ENCODE measurements at places on chromosomes 16 and 17.

DNA sequence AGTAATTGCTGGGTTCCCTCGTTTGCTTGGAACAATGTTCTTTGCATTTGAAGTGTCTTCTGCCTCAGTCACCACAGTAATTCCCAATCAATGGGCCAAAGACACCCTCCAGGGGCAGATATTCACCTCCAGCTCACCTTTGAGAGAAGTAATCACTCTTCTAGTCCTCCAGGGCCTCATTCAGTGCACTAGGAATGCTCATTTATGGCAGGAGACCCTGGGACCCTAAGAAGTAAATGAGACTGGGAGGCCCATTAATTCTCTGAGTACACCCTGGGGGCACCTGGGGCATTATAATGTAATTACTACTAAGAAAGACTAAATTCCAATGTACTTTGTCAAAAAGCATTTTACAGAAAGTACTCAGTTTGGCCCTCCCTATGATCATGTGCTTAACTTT lies 158.2 kb upstream of the XYLT1 start:
- no peak for DNase-seq

- DNase-seq = no peak
These were observed 5.0 kb downstream of the JUP start for GRCh38 chr17:41781404-41782110.

- no peak for DNase-seq
These were observed 4.8 kb downstream of the ATP1B2 start for GRCh38 chr17:7655541-7655840.

GRCh38 chr17:40181205-40181604 lies 3.9 kb downstream of the RAPGEFL1 start:
- DNase-seq = no peak

- DNase-seq = no peak
These were observed 17.5 kb downstream of the MAP3K14 start for GRCh38 chr17:45299361-45299760.

GRCh38 chr17:32152130-32152529 lies 9.8 kb downstream of the RHOT1 start:
- no peak for DNase-seq

DNA sequence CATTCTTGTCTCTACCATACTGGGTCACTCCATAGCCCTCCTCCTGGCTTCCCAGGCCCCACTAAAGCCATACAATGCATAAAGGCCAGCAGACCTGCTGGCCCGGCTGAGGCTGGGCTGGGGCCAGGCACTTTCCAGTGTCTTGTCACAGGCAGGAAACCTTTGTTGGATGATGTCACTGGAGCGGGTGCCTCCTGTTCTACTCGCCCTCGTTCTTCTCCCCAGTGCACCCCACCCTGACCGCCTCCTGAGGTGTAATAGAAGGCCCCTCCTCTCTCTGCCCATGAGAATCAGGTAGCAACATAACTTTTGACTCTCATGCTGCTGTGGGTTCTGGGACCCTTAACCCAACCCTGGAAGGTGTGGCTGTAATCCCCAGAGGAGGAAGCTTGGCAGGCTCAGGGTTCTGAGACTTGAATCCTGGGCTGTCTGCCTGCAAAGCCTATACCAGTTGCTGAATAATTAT lies 54.2 kb upstream of the IL34 start:
- DNase-seq = no peak

DNA sequence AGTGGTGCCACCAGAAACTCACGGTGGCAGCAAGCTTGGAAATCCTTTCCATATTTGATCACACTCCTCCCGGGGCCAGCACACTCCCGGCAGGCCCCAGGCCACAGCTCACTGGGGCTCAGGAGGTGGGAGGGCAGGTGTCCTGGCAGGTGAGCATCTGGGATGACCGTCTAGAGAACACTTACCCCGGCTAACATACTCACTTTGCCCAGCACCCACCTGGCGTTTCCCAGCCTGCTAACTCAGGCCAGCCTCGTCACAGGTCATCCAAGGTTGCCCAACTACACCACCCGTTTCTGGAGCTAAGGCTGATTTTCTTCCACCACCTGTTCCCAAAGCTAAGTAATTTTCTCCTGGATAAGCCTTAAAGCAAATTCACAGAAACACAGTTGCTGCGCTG lies 24.9 kb downstream of the FBXO31 start:
- no peak for DNase-seq

DNA sequence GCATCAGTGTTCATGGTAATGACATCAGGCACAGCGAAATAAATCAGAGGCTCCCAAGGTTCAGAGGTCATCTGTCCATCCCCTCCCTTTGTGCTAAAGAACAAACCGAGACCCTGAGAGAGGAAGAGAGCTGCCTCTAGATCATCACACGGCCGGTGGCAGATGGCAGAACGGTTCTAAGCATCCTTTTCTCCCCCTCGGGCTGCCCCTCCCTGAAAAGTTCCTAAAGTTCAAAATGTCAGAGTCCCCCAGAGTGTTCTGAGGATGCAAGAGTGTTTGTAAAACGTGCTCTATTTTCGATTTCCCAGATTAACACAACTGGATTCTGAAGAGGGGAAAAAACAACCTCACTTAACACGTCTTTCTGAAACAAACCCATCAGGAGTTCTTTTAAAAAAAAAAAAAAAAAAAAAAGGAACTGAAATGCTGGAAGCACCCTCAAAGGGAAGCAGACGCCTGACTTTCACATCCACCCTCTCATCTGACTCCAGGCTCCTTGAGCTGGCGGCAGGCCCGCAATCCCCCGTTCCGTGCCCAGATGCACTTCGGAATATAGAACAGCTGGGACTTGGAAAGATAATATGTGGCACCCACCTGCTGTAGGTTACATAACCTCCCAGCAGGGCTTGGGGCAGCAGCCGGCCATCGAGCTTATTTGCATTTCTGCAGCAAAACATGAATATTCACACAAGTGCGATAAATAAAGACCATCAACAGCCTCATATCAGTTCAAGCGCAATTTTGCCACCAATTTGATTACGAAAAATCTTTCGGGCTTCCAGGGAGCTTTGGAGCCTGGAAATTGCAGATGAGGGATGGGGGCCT lies 115.5 kb upstream of the SMURF2 start:
- DNase-seq = no peak

DNA sequence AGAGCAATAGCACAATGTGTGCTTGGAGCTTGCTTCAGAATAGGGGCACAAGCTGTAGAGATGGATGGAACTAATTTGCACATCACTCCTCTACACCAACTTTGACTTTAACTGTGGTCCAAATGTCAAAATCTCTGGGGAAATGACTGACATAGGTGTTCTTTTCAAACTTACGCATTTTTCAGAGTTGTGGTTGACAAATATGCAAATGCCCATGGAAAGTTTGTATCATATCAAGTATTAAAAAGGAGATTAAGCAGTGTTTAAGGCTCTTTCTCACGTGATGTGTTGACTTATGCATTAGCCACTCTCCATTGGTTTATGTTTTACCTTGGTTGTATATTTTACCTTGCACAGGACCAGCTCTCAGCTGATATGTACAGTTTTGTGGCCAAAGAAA lies 77.1 kb downstream of the ELAC2 start:
- DNase-seq = no peak

GRCh38 chr17:7589891-7590691 lies at the start of gene SOX15:
TSS of gene SOX15 (minus strand) at chr17:7590094. CDS start at chr17:7589676, 418 bp downstream.
- DNase-seq = no peak

DNA sequence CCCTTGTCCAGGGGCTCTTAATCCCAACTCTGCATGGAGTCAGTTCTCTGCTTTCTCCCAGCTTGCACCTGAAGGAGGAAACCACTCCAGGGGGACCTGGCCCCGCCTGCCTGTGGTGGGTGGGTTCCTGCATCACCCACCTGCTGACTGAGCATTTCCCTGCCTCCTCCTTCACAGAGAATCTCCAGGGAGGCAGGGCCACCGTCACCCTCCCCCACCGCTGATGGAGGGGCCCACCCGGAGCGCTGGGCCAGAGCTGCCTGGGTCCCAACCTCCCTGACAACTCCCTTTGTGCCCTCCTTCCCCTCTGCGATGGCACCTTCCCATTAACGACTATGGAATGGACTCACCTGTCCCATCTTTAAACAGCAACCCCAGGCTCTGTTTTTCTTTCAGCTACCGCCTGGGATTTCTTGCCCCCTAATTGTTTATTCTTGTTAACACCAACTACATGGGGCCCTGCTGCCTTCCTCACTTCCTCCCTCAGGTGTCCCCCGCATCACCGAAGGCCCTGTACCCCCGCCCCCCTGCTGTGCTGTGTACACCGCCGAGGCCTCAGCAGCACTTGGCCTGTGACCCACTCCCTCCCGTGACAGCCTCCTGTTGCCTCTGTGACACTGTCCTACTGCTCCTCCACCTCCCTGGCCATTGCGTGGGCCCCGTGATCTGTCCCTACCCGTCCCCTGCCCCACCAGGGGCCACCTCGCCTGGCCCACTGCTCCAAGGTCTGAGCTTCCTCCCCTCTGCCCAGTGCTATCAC lies 842 bp upstream of the TEDC2 start:
- DNase-seq = no peak

GRCh38 chr17:19747159-19747719 lies 859 bp downstream of the ALDH3A1 start:
- no peak for DNase-seq

GRCh38 chr16:20147091-20147490 lies 73.4 kb upstream of the GPR139 start:
- DNase-seq = no peak

DNA sequence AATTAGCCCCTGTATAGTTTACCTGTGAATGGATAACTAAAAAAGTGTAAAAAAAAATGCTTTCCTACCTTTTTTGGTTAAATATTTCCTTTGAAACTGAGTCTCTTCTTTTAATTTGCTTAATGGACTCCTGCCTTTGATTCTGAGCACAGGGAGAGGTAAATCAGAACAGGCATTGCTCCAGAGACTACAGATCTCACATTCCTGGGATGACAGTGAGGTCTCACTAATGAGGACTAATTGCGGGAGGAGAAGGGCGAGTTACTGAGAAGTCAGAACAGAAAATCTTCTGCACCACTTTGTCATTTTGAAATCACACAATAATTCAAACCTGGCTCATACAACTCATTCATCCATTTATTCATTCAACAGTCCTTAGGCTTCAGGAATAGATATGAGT lies 437.0 kb upstream of the ASIC2 start:
- DNase-seq = no peak

GRCh38 chr17:78939615-78940014 lies 14.4 kb upstream of the TIMP2 start:
- peak; percentile 50 for DNase-seq

GRCh38 chr17:7477392-7478275 lies 1.8 kb downstream of the ZBTB4 start:
- DNase-seq = peak; percentile 83

DNA sequence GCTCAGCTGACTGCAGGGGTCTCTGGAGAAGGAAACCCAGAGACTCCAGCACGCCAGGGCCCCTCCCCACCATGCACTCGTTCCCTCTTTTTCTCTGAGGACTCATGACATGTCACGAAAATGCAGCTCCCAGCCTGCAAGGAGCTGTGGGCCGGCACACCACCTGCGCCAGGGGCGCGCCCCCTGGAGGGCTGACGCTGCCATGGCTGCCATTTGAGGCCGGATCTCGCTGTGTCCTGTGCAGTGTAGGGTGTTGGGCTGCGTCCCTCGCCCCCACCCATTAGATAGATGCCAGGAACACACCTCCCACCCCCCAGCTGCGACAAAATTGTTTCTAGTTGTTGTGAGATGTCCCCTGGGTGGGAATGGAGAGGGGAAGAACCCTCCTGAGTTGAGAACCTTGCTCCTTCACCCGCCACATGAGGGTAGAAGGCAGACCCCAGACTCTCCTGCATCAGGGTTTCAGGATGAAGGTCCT lies 8.2 kb downstream of the SYNGR2 start:
- DNase-seq = peak; percentile 45

- DNase-seq = no peak
These were observed 30.2 kb downstream of the ENDOV start for GRCh38 chr17:80445007-80445725.

GRCh38 chr17:6365200-6365943 lies 69.5 kb downstream of the AIPL1 start:
- no peak for DNase-seq

DNA sequence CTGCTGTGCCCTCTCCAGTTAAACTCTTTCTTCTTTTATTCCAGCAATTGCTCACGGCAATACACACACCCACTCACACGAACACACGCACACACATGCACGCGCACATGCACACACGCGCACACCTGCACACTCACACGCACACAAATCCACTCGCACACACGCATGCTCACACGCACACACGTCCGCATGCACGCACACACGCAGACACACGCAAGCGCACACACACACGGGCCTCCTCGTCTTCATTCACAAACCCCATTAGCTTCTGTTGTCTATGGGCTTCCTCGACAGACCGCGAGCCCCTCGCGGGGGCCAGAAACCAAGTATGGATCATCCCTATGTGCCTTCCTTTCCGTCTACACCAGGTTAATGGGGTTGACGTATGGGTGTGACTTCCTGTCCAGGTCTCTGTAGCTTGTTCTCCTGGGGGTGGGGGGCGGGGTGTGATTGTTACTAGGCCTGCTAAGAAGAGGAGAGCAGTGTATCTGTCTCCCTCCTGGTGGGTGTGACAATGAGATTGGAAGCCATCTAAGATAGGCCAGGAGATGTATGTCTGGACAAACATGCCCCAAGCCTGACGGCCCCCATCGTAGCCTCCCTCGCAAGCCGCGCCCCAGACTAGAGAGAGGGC lies 670 bp upstream of the CTF1 start:
- no peak for DNase-seq

GRCh38 chr16:88430524-88431446 lies 22.3 kb upstream of the ZFPM1 start:
- DNase-seq = peak; percentile 22

GRCh38 chr16:54511222-54511731 lies 224.7 kb upstream of the IRX3 start:
- peak; percentile 96 for DNase-seq

DNA sequence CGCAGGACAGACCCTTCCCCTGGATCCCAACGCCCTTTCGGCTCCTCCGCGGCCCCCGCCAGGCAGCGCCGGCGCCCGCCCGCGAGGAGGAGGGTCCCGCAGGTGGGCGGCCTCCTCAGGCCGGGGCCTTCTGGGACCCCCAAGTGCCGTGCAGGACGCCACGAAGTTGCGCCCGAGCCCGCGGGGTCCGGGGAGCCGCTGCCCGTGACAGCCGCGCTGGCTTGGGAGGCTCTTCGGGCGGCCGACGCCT lies 504 bp downstream of the ERN1 start:
- no peak for DNase-seq

- DNase-seq = no peak
These were observed 16.2 kb upstream of the KLHDC4 start for GRCh38 chr16:87782033-87782432.

DNA sequence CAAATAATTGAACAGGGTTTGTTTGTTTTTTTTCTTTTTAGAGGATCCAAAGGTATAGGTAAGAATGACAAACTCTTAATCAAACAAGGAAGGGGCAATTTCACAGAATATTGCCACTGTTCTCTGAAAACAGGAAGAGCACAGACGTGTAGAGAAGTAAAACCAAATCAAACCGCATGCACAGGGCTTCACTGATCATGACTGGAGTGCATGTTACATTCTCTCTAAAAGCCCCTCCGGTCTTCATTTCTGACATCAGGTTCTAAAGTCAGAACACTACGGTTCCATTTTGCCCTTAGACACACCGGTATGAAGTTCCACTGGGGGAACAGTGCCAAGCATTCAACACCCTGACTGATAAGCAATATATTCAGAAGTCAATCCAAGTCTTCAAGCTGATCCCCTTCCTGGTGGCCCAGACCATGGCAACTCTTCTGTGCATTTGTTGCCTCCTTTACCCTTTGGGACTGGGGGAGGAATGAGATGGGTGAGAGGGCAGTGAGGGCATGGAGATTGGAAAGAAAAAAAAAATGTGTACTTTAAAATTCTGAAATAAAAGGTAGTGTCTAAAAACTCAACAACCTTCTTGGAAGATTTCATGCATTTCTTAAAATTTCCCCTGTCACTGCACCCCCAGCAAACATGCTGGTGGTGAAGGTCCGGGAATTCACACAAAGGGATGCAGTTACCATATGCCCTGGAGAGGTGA lies 1.4 kb downstream of the MMD start:
- DNase-seq = no peak

- DNase-seq = no peak
These were observed 469.6 kb downstream of the SLC39A11 start for GRCh38 chr17:72622661-72623433.

Data from fibroblast of skin of scalp (primary cell).